ENCODE measurements at places on chromosomes 4 and X.

GRCh38 chrX:84259868-84260267, 71.9 kb upstream of the RPS6KA6 start:
- ATAC-seq = no peak

GRCh38 chrX:73987166-73987565, 316.8 kb upstream of the ZCCHC13 start:
- no peak for ATAC-seq

- ATAC-seq = no peak
These were observed 7.4 kb downstream of the ZNF81 start for GRCh38 chrX:47844117-47844516.

- peak; percentile 42 for ATAC-seq
These were observed 6.8 kb upstream of the VSIG4 start for GRCh38 chrX:66046612-66047235.

DNA sequence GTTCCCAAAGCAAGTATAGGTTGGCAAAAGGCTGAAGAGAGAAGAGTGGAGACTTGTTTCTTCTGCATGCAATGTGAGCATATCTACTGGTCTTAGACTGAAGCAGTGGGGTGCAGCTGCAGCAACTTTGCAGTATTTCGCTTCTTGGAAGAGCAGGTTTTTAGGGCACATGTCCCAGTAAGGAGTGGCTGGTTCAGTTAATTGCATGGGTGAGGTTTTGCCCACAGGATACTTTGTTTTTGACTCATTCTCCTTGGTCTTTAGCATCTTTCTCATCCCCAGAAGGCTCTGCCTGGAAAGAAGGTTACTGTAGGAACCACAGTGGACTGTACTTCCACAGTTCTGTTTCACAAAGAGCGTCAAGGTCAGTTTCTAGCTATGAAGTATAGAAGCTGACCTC, 68.0 kb upstream of the NR3C2 start:
- no peak for ATAC-seq

- ATAC-seq = peak; percentile 98
These were observed 13.9 kb upstream of the ETDC start for GRCh38 chrX:135295238-135295943.

GRCh38 chr4:140212646-140213045, 58.7 kb upstream of the MAML3 start:
- ATAC-seq = no peak

DNA sequence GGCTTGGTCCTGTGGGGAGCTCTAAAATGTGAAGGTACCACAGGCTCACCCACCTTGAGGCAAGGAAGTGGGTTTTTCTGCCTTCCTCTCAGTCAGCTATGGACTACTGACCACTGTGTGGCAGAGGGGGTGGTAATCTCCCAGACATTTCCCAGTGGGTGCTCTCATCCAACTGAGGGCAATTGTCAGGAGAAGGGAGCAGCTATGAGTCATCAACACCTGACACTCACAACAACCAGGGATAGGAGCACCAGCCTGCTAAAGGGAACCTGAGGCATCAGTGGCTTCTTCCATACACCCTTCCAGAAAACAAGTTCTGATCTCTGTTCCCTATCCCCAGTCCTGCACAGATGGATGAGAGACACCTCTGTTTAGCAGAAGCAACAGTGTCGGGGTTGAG, 468.8 kb downstream of the BCOR start:
- ATAC-seq = no peak

DNA sequence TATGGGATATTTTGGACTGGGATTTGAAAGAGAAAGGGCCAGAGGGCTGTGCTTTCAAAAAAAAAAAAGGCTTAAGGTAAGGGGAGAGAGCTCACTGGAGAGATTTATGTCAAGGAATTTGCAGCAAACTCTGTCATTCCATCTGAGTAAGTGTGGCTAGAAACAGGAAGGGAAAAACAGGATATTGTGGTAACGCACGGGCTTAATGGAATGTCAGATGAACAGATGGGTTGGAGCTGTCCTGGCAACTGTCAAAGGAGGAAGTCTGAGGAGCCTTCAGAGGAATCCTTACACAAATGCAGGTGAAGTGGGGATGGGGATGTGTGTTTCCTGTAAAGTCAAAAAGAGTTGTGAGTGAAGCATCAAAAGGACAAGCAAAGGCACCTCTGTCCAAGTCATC, 15.1 kb upstream of the NKX3-2 start:
- ATAC-seq = no peak

DNA sequence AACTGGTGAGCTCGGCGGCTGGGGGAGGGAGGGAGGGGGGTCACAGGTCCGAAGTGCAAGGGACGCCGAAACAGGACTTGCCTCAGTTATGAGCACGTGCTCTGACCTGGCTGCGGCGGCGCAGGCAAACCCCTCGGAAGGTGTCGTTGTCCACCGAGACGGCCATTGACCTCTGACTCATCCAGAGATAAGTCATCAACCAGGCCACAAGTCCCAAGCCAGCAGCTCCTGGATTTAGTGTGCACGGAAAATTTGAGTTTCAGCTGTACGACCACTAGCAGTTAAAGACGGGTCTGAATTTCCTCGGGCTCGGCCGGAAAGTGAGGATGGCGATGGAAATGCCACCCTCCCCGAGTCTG, 674 bp downstream of the SH3D19 start:
- peak; percentile 67 for ATAC-seq

- no peak for ATAC-seq
These were observed 337.3 kb upstream of the GNPDA2 start for GRCh38 chr4:45063696-45064095.

- ATAC-seq = no peak
These were observed 40.1 kb downstream of the NOP14 start for GRCh38 chr4:2923141-2923551.

GRCh38 chrX:37862851-37863250, 15.5 kb upstream of the DYNLT3 start:
- ATAC-seq = no peak

DNA sequence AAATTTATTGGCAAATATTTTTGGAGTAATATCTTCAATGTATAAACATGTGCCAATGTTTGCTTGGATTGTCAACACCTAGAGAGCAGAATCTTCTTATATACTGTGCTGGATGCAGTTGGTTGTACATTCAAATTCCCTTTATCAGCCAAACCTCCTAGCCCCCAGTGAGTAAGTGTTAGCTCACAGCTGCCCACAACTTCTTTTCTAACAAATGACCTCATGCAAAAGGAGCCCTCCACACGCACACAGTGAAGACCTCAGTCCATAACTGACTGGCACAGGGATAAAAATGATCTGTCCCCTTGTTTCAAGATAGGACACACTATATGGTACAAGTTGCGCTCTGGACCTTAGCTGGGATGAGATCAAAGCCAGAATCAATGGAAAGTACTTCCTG, 458.0 kb upstream of the NWD2 start:
- ATAC-seq = no peak

DNA sequence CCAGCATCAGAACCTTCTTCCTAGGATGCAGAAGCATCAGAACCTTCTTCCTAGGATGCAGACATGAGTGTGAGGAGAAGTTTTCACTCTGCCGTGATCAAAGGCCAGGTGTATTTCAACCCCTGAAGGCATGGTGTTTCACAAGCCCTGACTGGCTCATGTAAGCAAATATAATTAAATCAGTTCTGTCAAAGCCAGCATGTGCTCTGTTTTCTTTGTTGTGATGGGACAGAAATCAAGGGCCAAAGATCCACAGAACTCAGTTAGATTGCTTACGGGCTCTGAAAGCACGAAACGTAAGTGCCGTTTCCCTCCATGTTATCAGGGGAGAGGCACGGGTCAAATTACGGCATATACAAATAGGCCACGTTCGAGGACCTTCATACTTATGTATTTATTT, 32.0 kb upstream of the CLDN24 start:
- ATAC-seq = no peak

DNA sequence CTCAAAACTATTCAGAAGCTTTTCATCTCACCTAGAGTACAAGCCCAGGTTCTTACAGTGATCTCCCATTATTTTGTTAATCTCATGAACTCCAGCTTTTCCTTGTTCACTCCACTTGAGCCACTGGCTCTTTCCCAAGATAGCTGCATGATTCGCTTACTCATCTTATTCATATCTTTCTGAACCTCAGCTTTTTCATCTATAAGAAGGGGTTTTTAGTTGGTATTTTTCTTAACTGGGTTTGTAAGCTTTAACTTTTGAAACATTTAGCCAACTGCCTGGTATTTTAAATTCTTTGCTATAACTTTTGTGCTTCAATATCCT, 24.0 kb downstream of the GIMD1 start:
- no peak for ATAC-seq

DNA sequence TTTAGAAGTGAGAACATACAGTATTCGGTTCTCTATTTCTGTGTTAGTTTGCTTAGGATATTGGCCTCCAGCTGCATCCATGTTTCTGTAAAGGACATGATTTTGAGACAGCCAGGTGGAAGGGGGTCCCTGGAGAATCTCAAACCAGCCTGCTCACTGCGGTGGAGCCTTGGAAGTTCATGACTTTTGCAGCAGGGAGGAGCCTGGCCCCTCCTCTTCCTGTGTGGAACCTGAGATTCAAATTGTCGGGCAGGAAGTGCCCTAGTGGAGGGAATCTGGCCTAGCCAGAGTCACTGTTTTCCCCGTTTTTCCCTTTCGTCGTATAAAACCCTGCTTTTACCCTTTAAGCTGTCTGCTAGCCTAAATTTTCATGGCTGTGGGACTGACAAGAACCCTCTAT, 762.6 kb downstream of the PCDH18 start:
- ATAC-seq = no peak

DNA sequence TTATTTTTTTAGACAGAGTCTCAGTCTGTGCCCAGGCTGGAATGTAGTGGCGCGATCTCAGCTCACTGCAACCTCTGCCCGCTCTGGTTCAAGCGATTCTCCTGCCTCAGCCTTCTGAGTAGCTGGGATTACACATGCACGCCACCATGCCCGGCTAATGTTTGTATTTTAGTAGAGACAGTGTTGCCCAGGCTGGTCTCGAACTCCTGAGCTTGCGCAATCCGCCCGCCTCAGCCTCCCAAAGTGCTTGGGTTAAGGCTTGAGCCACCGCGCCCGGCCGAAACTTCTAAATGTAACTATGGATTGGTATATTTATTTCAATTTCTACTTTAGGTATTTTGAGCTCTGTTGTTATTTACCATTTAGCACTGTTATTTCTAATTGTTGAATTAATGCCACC, 79.4 kb downstream of the FAM193A start:
- no peak for ATAC-seq

DNA sequence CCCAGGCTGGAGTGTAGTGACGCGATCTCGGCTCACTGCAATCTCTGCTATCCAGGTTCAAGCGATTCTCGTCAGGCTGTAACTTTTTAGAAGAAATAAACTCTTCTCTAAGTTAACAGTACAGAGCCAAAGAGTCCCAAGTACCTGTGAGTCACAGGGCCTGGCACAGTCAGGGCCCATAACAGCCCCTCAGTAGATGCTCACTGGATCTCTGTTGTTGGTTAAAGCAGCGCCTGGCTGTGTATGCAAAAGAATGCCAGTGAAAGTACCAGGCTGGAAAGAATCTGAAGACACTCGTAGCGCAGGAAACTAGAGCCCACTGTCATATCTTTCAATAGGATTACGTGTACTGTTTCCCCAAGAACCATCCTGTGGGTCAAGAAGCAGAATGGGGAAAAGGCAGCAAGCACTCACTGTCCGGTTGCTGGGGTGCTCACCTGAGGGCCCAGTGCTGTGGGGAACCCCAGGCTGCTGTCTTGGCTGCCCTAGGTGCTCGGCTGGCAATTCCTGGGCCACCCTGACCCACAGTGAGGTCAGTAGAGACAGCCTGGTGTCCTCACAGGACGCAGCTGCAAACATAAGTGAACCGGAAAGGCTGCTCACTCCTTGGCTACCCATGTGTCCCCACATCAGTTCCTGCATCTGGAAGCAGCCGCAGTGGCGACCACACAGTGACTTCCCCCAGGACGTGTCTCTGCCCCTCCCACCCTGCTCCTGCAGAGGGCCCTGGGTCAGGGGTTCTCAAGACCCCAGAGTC, 3.1 kb upstream of the SLBP start:
- ATAC-seq = no peak

- peak; percentile 44 for ATAC-seq
These were observed 9.7 kb upstream of the LSM6 start for GRCh38 chr4:146165840-146166239.

GRCh38 chrX:11641349-11642065, 24.2 kb downstream of the ARHGAP6 start:
- no peak for ATAC-seq

DNA sequence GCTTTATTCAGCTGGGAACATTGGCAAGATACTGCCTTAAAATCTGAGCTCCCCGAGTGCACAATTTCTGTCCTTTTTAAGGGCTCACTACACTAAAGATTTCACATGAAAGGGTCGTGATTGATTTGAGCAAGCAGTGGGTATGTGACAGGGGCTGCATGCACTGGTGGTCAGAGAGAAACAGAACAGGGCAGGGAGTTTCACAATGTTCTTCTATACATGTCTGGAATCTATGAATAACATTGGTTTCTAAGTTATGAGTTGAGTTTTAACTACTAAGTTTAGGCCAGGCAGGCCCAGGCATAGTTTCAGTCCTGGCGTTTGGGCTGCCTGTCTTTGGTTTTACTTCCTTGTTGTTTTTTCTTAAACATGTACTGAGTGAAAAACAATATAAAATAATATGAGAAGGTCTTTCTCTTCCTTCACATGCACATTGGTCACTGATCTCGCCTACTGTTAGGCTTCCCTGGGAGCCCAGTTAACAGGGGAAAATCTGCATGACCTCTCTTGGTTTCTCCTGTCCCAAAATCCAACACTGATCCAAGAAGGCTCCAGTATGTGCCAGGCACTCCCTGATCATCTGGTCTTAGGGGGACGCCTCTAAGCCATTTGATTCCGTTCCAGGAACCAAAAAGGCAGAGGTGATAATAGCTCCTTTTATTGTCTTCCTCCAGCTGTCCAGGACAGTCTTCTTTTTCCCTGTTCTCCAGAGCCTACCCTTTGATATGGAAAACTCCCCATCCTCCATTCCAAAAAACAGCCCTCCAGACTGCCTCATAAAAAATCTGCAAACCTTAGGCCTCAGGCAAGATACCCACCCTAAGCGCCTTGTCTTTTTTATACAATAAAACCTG, at the start of gene UGT2B17:
TSS of gene UGT2B17 (minus strand) at position 51 of the 854 bp plus-strand sequence. CDS start 7,838 bp downstream, outside the sequence.
- no peak for ATAC-seq

DNA sequence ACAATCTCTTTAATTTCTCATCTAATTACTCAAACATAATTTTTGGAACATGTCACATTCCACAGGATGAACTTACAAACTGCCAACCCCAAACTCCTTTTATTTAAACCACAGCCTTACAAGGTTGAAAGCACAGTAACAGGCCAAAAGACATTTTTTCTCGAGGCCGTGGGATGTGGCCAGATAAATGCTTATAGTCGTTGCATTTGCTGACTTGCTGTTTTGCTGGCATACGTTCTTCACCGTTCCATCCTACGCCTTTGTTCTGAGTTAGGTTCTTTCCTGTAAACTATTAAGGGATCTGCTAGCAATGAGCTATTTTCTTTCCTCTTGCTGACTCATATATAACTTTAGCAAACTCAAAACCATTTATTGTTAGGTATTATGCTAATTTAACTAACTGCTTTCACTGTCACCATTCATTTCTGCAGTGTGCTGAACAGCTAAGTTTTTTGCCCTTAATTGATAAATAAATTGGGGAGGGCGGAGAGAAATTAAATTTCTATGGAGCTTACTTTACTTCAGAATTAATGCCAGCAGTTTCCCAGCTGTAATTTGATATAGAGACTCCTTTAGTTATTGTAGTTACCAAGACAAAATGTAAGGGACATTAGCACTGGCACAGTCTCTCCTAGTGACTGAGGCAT, 135.1 kb upstream of the PACRGL start:
- ATAC-seq = no peak

All from activated T-helper 17 cell treated with anti-CD3 and anti-CD28 coated beads, Interleukin-2, amount 50 U/mL, for 72 hours (primary cell).